DMS153 (cell line): ENCODE measurements at places on chromosomes 4 and X.

DNA sequence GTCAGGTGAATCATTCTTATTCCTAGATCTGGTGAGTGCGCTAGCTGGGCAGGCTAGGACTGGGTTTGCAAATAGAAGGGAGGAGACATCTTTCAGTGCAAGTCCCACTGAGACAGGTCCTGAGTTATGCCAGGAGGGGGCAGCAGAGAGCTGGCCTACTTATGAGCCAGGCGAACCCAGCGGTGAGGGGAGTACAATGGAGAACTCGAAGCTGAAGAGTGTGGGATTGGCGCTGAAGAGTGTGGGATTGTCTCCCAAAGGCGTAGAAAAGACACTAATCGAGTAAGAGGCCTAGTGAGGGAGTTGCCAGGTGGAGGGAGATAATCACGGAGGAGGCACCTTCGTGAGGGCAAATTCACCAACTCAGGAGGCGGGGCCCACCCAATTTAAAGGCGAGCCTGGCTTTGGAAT lies 91.7 kb upstream of the CXorf66 start:
- DNase-seq, result peak; percentile 60

- DNase-seq, result no peak
Observed at GRCh38 chr4:152880263-152880662, 55.9 kb upstream of the FHDC1 start.

DNA sequence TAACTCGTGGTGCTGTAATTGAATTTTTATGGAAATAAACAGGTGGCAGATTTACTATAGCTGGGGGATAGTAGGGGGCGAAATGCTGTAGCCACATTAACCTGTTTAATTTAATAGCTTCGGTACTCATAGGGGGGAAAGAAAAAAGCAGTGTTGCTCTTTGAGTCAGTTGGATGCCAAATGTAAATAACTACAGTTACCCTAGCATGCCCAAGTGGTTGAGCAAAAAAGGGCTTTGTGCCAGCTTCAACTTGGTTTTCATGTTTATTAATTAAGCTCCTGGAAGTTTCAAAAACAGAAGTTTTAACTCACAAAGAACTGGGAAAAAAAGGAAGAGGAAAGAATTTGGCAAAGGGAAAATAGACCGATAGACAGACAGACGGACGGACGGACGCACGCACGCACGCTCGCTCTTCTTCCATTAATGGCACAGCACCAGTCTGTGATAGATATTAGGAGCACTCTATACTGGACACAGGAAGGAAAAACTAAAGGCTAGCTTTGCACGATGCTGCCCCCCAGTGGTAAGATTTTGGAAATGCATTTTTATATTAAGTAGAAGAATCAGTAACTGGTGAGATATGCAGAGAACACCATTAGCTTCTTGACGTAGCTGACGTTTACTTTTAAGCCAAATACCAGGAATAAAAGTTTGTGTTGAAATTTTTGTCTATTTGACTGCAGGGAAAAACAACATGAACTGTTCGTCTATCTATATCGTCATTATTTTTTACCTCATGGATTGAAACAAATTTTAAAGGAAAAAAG lies 151.8 kb downstream of the SLC7A11 start:
- peak; percentile 77 for DNase-seq

GRCh38 chr4:155964016-155964891 lies 10.6 kb upstream of the CTSO start:
- no peak for DNase-seq

DNA sequence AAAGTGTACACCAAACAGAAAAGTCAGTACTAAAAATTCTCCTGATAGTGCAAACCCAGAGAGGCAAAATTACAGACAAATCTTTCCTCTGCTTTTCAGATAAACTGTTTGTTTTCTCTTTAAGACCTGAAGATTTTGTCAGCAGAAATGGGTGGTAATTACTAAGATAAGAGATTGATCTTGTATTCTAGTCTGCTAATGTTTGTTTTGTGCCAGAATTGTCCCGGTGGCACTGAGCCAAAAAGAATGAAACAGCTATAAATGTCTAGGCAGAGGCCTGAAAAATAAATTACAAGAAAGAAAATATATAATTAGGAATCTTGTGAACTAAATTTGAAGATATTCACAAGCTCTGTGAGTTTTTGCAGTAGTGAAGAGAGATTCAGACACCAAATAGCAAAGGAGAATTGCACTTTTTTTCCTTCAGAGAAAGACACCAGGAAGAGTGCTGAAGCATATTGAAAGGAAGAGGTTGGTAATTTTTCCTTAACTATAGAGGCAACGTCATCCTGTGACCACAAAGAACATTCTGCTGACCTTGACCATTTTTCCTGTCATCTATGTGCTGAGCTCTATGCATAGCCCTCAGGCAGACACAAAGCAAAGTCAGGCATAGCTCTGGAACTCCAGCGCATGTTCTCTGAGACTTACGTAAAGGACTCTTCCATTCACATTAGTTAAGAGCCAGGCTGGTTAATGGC lies 314.5 kb upstream of the RASGEF1B start:
- peak; percentile 39 for DNase-seq

GRCh38 chr4:175435381-175435783 lies 376.7 kb downstream of the GPM6A start:
- peak; percentile 98 for DNase-seq
